ENCODE measurements at places on chromosomes 5 and 9.

DNA sequence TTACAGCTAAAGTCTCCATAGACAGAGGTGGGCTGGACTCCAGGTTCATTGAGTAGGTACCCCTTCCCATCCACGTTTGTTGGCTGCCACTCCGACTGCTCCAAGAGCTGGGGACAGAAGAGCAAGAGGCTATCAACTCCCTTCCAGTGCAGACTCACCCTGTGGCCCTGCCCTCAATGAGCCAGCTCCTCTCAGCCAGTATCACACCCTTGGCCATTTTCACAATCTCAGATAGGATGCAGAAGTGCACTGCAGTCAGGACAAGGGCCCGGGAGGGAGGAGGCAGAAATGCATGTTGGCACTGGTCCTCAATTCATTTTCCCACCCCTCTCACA is 6.2 kb downstream of the IRF1 start:
- DNase-seq, result no peak

DNA sequence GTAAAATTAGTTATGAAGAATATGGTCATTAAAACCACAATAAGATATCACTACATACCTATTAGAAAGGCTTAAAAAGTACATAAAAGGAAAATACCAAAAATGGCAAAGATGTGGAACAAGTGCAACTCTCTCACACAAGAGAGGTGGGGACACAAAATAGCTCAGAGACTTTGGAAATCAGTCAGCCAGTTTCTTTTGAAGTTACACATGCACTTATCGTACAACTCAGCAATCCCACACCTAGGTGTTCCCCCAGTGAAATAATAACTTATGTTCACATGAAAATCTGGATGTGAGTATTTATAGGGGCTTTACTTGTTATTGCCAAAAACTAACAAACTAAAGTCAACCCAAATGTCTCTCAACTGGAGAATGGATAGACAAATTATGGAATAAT is 9.8 kb upstream of the RICTOR start:
- DNase-seq, result no peak

DNA sequence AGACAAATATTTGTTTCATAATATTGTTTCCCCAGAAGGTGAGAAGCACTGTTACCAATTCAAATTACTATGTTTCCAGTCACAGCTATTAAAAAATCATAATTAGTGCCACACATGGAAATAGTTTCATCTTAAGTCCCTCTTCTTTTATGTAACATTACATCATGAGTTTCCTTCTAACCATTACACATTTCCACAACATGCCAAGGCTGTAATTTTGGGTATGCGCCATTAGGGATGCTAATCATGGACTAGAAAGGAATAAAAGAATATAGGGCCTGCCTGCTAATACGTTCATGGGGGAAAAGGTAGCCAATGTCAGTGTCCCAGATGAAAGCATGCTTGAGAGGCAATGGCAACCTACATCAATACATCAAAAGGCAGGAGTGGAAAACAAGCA is 142.5 kb upstream of the LPAR1 start:
- DNase-seq, result no peak

- DNase-seq, result peak; percentile 71
Measured at GRCh38 chr9:8809741-8810140, 1010.2 kb upstream of the DMAC1 start.

GRCh38 chr5:74401281-74401945 is 239.1 kb downstream of the ENC1 start:
- no peak for DNase-seq

- DNase-seq, result no peak
Measured at GRCh38 chr9:32622948-32623347, 12.5 kb downstream of the TAF1L start.

- peak; percentile 41 for DNase-seq
Measured at GRCh38 chr9:29212397-29213387, 1639.4 kb upstream of the C9orf72 start.

DNA sequence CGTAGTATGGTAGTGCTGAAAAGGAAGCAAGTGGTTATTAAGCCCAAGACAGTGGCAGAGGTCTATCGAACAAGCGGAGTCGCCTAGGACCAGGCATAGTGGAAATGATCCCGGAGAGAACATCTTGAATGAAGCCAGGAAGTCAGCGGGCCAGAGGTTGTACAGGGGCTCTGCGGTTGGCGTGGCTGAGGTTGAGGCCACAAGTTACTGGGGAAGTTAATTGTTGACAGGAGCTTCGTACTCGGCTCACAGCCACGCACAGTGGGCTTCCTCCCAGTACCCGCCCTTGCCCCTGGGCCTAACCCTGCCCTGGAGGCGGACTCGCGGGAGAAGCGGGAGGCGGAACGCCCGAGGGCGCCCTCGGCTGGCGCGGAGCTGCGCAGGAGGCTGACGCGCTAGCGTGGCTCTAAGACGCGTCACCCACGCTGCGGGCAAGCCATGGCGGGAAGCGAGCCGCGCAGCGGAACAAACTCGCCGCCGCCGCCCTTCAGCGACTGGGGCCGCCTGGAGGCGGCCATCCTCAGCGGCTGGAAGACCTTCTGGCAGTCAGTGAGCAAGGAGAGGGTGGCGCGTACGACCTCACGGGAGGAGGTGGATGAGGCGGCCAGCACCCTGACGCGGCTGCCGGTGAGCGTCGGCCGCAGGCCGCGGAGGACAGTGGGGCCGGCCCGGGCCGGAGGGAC is at the start of gene FBXO4:
TSS of gene FBXO4 (plus strand) at position 410 of the 683 bp plus-strand sequence. CDS start at position 439, 29 bp downstream.
- DNase-seq, result peak; percentile 78

- no peak for DNase-seq
Measured at GRCh38 chr9:97502222-97502983, 937 bp downstream of the TMOD1 start.

- DNase-seq, result no peak
Measured at GRCh38 chr5:135977375-135977928, 22.7 kb upstream of the LECT2 start.

GRCh38 chr9:5122116-5122515 is 63.3 kb downstream of the INSL6 start:
- DNase-seq, result no peak

GRCh38 chr9:86946201-86947145 is 833 bp downstream of the GAS1 start:
- DNase-seq, result peak; percentile 61

- DNase-seq, result peak; percentile 34
Measured at GRCh38 chr9:37001459-37001858, 32.6 kb downstream of the PAX5 start.

DNA sequence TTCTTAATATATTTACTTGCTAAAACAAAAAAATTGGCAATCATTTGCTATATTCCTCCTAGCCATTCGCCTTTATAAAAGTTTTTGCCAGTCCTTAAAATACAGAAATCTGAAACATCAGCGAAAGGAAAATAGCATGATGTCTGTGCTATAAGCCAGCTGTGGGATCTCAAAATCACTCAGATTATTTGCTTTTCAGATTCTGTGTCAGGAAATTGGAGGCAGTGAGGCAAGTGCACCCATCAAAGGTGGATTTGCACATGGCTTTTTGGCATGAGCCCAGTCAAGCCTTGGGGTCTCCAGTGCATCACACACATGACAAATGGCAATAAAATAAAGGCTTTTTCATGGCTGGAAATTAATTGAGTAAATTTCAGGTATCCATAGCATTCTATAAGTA is 196.8 kb upstream of the DAPK1 start:
- no peak for DNase-seq

- DNase-seq, result peak; percentile 89
Measured at GRCh38 chr9:125966959-125967711, 220.0 kb downstream of the PBX3 start.

DNA sequence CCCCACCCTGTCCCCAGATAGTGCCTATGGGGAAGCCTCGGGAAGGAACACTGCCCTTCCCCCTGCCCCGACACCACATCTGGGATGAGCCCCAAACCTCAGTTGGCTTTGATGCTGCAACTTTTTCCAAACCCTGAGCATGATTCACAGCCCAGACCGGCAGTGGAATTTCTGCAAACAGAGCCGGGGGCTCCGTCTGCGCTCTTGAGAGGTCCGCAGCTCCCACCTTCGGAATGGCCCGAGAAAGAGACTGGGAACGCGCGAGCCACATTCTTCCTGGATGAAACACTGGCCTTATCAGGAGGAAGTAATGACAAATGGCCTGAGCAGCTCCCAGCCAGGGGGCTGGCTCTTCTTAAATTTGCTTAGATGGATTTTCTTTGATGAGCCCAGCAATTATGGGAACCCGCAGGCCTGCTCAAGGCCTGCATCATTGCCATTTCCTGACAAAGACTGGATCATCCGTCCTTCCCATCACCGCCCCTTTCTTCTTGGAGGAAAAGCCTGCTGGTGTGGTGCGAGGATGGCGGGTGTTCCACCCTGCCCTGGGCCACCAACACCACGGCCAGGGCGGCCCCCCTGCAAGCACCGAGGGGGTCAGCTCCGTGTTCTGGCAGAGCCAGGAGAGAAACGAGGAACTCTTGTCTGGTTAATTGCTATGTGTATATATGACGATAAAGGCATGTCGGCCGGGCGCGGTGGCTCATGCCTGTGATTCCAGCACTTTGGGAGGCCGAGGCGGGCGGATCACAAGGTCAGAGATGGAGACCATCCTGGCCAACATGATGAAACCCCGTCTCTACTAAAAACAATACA is 38.8 kb upstream of the COL5A1 start:
- DNase-seq, result no peak

GRCh38 chr5:44603496-44604272 is 205.1 kb upstream of the MRPS30 start:
- DNase-seq, result no peak

DNA sequence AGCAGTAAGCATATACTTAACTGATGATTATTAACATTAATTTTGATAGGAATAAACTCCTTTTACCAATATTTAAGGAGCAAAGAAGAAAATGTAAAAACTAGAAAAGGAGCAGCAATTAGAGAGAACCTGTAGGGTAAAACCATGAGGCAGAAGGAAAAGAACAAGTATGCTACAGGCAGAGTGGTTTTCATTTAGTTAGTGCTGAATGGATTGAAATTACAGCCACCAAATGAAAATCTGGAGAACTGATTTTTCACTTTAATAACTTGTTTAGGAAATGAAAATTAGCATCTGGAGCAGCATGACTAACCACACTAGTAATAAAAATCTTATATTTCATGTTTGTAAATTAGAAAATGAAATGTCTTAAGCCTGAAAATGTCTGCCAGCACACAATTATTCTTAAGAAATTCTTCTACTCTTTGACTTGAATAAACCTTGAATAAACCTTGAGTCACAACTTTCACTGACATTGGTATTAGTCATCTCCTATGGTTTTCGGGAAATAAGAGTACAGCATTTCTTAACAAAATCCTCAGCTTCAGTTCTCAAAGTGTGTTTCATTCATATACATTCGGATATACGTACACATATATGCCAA is 1504.9 kb upstream of the C9orf72 start:
- DNase-seq, result no peak

- DNase-seq, result no peak
Measured at GRCh38 chr5:168992687-168993086, 308.3 kb downstream of the SLIT3 start.

GRCh38 chr5:78113689-78114264 is 180.7 kb downstream of the AP3B1 start:
- DNase-seq, result no peak

- no peak for DNase-seq
Measured at GRCh38 chr5:109533751-109534272, 124.0 kb upstream of the PJA2 start.

DNA sequence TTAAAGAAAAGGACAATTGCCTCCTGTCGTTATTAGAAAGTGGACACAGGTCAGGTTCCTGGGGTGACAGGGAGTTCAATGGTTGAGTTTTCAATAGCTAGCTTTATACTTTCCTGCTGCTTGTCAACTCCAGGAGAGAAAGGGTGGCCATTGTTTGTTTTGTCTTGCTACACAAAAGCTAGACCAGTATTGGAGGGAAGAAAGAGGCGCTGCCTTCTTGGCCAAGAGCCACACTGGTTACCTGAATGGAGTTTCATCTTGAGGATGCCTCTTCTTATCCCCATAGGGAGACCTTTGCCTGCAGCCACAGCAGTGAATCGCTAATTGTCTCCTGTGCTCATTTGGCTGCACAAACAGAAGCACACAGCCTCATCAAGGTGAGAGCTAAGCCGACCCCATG is 279.4 kb upstream of the GRIA1 start:
- no peak for DNase-seq

GRCh38 chr5:93573354-93574351 is 7.4 kb downstream of the NR2F1-AS1 start:
- DNase-seq, result no peak

All from NCI-H2171 treated with DMSO at 0.1 percent for 48 hours (cell line).